ENCODE measurements at places on chromosomes 5 and 9.

DNA sequence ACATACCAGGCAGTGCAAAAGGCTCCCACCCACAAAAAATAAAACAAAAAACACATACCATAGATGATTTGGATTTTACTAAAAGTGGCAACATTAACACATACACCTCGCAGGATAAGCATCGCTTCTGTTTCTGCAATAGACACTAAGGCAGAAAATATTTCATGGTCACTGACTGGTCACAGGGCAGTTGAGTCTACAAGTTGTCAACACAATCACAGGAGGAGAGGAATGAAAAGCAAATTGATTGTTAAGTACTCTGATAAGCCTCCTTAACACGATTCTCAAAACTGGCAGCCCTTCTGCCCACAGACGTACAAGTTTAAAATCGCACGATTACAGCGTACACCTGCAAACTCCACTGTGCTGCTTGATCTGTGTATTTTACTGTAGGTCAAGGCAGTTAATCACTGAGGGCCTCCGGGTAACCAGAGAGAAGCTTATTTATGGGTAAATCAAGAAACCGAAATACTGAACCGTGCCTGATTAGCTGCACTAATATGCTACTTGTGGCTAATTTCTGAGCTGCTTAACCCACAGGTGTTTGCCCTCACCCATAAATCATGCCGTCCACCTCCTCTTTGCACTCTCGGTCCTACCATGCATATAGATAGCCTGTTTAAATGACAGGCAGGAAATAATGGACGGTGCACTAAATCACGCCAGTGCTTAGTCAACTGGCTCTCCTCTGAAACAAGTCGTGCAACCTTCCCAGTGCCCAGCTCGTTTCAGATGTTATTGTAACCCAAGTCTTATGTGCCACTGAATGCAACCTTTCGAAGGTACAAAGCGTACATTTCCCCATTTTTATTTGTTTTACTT, 659.4 kb upstream of the ADAMTS16 start:
- DNase-seq, result no peak

GRCh38 chr5:143552680-143553079, 149.2 kb upstream of the NR3C1 start:
- no peak for DNase-seq

DNA sequence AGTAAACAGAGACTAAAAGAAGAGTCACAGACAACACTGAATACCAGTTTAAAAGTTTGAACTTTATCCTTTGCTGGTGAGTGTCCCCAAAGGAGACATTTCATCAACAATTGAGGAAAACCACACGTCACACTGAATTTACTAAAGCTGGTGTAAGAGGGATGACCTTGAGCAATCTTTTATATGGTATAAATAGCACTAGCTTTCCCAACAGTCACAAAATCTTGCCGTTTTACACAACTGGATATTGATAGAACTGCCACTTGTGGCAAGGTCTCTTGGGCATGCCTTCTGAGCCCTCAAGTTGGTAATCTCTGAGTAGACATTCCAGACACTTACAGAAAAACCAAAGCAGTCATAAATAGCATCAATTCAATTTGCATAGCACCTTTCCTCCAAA, 311.5 kb upstream of the TARS1 start:
- no peak for DNase-seq

GRCh38 chr5:127019928-127020327, 10.4 kb downstream of the MARCHF3 start:
- no peak for DNase-seq

- no peak for DNase-seq
These were observed 29.0 kb downstream of the TXNDC8 start for GRCh38 chr9:110308633-110309038.

DNA sequence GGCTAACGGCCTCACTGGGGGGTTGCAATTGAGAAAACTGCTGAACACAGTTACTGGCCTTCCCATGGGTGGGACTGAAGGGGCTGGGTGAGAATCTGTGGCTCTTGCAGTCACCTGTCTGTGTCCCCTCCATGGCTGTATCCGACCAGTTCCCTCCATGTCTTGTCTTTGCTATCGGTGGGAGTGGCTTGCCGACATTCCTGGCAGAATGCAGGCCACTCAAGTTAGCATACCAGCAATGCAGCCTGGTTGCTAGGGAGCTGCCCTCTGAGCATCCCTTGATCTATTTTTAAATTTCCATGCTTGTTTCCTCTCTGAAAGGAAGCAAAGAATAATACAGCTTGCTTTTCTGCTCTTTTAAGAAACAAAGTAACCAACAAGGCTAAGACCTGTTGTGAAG, 1509.7 kb upstream of the WWC1 start:
- no peak for DNase-seq

DNA sequence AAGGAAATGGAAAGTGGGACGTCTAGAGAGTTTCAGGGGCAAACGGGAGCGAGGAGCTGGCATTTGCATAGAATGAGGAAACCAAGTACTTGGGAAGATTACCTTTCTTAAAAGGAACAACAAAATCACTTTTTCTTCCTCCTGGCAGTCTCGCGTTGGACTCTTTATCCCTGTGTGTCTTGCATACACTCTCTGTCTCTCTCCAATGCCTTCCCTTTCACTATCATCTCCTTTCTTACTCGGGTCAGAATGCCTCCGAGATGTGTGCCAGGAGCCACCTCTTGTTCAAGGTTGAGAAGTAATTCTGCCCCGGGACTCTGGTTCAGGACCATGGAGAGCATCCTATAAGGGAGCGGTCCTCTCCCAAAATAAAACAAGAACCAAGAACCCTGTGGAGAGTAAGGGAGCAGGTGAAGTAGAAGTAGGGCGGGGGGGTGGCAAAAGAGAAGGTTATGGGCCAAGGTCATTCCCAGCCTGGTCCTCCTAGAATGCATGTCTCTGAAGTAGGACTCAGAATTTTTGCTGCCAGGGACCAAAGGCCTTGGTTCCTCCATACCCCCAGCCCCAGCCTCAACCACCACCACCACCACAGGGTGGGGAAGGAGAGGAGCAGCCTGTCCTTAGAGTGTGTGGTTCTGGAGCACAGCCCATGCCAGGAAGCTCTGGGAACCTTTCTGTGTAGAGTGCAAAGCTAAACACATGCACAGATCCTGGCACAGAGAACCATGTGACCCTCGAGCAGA, 72.1 kb upstream of the ARAP3 start:
- no peak for DNase-seq

GRCh38 chr9:135662758-135663450, at the start of gene LCN9:
TSS of gene LCN9 (plus strand) at chr9:135663309. CDS start at chr9:135663322, 13 bp downstream.
- DNase-seq, result no peak

DNA sequence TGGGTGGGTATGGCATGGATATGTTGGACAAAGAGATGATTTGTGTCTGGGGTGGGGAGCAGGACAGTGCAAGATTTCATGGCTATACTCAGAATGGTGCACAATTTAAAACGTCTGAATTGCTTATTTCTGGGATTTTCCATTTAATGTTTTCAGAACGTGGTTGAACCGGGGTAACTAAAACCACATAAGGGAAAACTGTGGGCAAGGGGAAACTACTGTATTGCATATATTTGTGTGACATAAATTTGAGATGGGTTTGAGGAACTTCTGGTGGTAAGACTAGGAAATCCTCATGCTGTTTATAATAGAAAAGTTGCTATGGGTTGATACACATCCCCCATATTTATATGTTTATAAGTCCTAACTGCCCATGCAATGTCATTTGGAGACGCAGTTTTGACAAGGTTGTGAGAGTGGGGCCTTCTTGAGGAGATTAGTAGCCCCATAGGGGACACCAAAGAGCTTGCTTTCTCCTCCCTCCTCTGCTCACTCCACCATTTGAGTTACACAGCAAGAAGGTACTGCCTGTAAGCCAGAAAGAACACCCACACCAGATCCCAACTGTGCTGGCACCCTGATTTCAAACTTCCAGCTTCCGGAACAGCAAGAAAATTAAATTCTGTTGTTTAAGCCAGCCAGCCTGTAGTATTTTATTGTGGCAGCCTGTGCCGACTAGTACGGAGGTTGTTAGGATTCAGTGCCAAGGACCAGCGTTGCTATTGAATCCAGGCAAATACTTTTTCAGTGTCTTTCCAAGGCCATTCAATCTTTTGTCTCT, 2118.9 kb downstream of the MAT2B start:
- no peak for DNase-seq

DNA sequence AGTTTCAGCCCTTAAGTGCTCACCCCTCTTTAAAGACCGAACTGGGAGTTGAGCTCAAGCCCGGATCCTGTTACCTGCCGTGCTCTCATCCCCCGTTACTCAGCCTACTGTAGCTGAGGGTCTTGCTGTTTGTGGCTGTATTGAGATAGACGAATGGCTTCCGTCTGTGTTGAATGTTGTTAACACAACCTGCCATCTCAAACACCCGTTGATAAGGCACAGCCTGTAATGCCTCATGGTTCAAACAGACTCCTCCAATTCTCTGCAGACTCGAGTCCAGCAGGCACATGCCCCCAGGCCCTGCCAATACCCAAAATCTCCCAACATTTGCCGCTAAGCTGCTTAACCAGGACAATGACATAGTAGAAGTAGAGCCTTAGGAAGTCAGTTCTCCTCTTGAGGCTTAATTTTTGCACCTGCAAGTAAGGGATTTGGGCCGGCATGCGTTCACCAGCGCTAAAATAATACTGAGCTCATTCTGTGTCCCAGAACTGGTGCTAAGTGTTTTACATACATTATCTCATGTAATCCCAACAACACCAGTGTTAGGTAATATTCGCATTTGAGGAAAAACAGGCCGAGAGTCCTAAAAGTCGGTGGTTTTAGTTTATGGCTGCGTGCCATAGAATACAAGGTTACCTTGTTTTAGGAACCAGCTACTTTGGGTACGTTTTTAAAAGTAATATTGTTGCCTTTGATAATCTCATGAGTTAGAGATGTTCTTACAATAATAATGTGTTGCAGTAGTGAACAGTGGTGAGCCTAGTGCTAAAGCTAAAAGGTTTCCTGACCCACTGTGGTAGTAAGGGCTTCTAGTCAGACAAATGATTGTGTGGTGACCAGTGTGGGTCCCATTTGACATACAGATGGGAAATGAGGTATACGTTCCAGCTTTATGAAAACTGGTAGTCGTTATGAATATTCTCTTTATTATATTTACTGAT, 1.5 kb upstream of the RFX3 start:
- peak; percentile 69 for DNase-seq

DNA sequence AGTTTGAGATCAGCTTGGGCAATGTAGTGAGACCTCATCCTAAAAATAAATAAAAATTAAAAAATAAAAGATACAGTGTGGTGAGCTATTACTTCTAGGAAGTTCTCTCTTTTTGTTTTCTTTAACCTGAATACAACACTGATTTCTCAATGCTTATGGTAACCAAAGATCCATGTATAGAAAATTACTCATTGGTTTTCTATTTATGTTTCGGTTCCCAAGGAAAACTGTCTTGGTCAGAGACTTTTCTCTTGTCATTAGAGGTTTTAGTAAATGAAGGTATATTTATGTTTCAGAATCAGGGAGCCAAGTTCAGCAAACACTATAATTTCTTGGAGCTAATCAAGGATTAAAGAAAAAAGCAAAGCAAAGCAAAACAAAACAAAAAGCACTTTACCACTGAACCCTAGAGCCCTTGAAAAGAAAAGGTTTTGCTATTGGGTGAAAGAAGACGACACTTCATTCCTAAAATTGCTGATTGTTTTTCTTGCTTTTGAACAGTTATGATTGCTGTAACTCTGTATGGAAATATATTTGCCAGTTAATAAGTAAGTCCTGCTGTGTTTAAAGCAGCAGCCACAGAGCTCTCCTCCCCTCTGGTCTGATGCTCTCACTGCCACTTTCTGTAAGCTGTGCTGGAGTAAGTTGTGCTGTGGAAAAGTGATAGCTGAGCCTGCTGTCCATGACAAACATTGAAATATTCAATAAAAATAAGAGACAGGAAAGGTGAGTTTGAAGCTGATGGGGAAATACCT, 298.2 kb downstream of the CD180 start:
- DNase-seq, result no peak

- DNase-seq, result no peak
These were observed 36.0 kb upstream of the FBN2 start for GRCh38 chr5:128574041-128574440.

GRCh38 chr9:119802133-119802532, 432.9 kb upstream of the BRINP1 start:
- DNase-seq, result peak; percentile 3

GRCh38 chr5:139861021-139861888, 65.6 kb downstream of the PSD2 start:
- DNase-seq, result no peak

DNA sequence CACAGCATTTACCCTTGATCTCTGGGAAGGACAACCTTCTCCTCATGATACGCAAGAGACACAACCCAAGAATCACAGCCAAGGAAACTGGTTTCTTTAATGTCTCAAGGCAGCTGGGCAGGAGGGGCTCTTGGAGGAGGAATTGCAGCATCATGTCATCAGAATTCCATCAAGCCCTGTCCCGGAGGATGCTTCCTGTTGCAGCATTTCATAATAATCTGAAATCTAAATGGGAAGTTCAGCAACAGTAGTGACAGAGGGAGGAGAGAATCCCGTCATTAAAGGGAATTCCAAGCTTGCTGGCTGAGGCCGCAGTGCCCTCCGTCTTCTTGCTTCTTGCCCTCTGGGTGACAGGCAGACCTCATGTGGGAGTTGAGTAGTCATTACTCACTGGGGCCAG, 192.7 kb downstream of the TENT4A start:
- no peak for DNase-seq

DNA sequence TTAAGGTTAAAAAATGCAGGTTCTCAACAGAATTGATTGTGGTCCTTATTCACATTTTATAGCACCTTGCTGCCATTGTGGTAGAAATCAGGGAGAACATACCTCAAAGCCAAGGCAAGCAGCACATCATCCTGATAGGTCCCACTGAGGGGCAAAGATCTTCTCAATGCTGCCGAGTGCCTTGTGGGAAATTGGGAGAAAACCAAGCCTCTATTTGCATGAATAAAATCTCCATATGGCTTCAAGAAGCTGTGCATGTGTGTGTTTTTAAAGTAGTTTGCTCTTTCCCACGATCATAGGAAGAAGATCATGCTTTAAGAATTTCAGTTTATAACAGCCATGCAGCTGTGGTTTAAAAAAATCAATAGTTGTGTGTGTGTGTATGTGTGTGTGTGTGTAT, 216.9 kb upstream of the FBXL7 start:
- DNase-seq, result no peak

DNA sequence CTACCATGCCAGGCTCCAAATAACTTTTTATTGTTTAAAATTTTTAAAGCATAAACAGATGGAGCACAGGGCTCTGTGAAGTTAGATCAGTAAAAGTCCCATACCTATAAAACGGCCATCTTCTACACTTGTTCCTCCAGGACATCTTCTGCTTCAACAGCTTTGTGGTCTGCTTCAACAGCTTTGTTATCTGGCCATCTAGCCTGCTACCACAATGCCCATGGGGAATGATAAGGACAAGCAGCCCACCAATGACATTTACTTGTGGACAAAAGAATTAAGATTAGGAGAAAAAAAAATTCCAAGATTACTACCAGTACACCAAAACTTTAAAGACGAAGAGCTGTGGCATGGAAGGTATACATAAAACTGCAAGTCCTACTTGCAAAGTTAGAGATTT, 2.2 kb upstream of the VPS13A start:
- DNase-seq, result no peak

DNA sequence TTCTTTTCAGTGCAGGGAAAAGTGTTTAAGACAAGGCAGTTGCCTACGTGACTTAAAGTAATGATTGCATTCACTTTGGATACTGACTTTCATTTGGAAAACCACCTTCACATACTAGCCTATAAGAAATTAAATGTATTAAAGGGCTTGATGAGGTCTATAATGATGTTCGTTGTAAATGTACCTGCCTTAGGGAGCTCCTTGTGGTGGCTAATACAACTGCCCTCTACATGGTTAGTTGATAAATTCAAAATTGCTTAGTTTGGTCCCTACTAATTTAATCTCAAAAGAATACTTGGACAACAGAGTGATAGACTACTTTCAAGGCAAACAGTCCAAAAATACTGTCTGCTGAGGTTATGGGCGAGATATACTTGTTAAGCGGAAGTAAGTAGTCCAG, 3.8 kb downstream of the VLDLR start:
- no peak for DNase-seq
